Thoracic aorta (tissue), 2 donors: ENCODE measurements at places on chromosomes 1 and 21.

DNA sequence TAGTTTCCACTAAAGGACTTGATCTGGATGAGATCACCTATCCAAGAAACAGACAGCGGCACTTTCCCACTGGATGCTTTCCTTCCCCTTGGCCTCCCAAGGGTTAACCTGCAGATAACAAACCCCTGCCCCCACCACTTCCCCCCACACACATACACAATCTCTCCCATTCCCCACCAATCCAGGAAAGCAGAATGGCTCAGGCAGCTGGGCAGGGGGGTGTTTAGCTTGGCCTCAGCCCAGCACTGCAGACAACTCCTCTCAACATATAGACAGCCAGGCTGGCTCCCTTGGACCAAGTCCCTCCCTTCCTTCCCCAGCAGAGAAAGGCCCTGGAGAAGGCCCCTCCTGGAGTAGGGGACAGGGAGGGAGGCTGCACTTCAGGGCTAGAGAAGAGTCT is 24.6 kb downstream of the PLEKHA6 start:
- DNase-seq = no peak

GRCh38 chr1:10642403-10643080 is 153.9 kb downstream of the CASZ1 start:
- DNase-seq = no peak

GRCh38 chr1:125086611-125087010 is 3901.8 kb downstream of the SRGAP2C start:
- no peak for DNase-seq

DNA sequence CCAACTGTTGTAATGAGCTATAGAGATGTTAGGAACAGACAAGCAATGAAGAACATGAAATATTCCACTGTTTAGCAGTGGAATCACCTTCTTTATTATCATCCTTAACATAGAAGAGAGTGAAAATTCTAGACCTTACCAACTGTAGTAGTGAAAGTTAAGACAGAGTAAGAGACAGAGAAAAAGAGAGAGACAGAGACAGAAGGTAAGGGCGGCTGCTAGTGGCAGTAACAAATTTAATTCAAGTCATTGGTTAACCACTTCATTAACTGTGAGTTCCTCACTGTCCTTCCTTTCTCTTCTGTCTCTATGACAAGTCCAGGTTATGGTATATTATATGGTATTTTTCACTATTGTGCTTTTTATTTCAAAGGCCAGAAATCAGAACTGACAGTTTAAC is 355.7 kb upstream of the ESRRG start:
- DNase-seq = no peak

DNA sequence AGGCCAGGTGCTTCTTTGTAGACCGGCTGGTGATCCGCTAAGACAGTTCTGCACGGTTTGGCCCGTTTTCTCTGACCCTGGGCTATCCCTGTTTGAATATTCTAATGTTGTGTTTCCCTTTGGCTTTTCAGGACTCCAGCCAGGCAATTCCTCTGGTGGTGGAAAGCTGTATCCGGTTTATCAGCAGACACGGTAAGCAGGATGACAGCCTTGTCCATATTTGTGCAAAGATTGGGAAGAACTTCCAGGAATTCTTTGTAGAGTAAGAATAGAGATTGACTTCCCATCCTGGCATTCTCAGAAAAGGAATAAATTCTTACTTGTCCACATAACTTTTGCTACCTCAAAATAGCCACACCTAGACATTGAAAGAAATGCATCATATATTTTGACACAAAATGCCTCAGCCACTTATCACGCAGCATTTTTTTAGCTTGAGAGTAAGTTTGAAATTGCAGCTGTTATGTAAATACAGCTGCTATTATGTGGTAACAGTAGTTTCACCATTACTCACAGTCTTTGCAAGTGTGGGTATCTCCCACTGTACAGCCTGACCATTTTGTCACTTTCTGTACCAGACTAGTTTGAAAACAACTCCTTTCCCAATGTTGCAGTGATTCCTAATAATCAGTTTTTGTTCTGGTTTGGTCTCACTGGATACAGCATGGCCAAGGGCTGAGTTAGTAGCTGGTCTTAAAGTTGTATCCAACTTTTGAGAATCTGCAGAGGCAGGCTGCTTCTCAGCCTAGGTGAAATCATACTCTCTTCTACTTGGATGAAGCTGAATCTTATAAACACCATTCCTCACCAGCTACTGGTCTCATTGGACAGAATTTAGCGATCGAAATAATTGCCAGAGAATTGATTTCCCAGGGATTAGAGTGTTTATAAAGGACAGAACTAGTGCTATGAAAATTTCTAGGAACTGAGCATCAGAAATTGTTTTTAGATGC is 40.0 kb upstream of the IKBKE start:
- DNase-seq = no peak

- DNase-seq = no peak
These were observed 49.9 kb downstream of the BACE2 start for GRCh38 chr21:41217671-41218385.

DNA sequence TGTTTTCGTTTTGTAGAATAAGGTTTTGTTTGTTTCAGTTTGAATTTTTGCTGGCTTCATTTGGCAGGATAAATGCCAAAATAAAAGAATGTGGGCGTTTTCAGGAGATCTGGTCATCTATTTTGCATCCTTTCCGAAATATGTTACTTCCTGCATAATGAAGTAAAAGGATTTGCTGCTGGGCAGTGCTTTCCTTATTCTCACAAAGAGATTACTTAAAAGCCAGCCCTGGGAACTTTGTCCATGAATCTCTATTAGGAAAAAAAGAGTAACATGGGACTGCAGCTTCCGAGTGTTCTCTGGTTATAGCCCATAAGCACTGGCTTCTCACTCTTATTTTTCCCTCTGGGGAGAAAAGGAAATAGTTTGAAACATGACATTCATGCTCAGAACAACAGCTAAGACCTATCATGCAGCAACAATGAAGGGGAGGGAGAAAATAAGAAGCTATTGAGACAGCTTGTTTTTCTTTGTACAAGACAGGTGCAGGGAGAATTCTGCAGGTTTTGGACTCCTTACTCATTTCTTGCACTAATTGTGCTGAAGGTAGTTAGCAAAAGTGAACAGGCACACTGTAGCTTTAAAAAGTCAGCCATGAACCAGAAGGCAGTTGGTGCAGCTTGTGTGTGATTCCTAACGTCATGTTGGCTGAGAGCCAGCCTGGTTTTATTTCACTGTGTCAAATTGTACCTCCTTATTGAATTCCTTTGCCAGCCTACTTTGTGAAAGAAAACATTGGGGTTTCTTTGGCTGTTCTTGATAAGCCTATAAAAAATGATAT is at the start of gene SAMD13:
Gene SAMD13 (plus strand): TSS at position 705 of the 781 bp plus-strand sequence. CDS start 1,527 bp downstream, outside the sequence.
- DNase-seq = peak; percentile 30

DNA sequence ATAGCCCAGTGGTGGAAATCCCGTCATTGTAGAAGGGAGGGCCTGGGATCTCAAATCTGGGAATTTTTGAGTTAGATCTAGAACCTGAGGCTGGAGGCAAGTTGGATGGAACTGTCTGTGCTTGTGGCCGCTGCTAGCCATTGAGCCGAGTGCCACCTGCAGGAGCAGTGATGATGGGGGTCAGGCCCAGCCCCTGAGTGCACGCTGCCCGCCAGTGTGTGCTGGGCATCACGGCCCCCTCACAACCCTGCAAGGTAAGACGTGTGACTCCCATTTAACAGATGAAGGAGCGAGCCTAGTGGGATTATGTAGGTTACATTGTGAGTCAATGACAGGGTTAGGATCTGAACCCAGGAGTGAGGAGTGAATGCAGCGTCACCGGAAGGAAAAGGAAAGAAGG is 407.2 kb downstream of the CAMTA1 start:
- DNase-seq = no peak

- DNase-seq = no peak
These were observed 173.0 kb downstream of the NFIA start for GRCh38 chr1:61255358-61255703.

- no peak for DNase-seq
These were observed 29.2 kb upstream of the OR2B11 start for GRCh38 chr1:247487057-247487456.

- no peak for DNase-seq
These were observed 4.0 kb upstream of the GJC2 start for GRCh38 chr1:228145463-228146416.

GRCh38 chr1:67987046-67987799 is 63.2 kb downstream of the DIRAS3 start:
- DNase-seq = no peak

DNA sequence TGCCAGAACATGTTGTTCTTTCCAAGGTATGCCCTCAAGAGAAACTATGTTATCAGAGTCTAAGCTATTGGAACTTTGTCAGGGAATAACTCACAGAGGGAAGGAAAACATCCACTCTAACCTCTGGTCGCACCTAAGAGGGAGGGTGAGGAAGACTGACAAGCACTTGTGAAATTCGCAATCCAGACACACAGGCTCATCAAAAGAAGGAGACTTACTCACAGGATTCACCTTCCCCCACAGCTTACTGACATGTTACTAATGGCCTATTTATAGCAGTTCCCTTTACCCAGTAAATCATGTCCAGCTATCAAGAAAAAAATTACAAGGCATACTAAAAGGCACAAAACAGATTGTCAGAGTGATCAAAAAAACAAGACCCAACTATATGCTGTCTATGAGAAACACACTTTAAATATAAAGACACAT is 36.9 kb downstream of the WDR64 start:
- DNase-seq = no peak

DNA sequence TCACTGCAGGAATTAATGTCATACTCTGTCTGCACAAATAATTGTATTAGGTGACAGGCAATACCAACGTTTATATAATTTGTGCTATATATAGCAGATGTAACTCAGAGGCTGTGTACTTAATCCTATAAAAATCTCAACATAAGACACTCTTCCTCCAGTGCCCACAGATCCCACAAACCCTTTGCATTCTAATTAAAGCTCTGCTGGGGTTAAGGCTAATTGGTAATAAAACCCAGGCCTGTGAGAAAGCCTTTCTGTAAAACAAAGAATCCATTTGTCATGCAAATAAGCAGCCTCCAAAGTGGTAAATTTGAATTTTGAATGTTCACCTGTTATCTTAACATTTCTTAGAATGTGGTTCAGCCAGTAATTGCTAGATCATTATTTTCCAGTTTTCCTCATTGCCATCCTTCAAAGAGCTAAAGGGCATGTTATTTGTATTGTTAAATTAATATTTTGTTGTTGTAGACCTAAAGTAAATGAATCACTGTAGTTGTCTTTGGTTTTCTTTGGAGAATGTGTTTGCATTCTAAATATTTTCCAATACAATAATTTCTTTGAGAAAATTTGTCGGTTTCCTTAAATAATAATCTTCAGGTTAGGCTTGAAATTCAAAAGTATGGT is 46.3 kb upstream of the PRDX6 start:
- DNase-seq = no peak

DNA sequence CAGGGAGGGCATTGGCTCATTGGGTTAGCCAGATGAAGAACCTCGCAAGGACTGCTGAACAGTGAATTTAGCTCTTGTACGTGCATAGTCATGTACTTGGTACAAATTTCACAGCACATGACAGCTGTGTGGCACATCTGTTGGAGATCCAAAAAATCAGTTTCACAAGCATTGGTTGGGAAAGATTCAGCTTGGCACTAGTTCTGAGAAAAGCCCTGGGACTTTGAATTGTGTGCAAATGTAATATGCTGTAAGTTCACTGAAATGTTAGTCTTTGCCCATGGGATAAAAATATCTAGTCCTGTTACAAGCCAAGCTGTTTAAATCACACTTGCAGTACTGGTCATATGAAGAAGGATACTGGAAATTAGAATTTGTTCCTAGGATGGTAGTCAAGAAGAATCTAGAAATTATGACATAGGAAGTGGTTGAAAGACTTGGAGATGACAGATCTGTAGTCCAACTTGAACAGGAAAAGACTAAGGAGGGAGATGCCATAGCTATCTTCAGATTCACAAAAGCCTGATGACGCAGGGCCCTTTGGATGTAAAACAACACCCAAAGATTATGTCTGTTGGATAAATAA is 19.2 kb downstream of the LAMC2 start:
- DNase-seq = no peak

- no peak for DNase-seq
These were observed 585.8 kb downstream of the ADGRL2 start for GRCh38 chr1:82386365-82387011.

- DNase-seq = no peak
These were observed 31.0 kb downstream of the ILDR2 start for GRCh38 chr1:166944186-166944967.

DNA sequence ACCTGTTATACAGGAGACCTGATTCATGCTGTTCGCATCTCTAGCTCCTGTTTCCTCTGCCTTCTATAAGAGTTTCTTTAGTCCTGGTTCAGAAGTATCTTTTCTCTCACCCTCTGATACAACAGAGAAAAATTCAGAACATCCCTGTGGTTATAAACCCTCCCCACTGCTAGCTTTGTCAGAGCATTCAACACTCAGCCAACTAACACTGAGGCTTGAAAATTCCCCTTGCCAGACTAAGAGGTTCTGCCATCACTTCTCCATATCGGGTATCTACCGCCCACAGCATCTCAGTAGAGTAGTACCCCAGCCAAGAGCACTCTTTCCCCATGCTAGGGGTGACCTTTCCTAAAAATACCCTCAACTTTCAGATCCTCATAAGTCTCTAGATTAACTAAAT is 19.6 kb upstream of the PIK3R3 start:
- no peak for DNase-seq

- no peak for DNase-seq
These were observed 6.1 kb downstream of the AADACL4 start for GRCh38 chr1:12649971-12650421.

DNA sequence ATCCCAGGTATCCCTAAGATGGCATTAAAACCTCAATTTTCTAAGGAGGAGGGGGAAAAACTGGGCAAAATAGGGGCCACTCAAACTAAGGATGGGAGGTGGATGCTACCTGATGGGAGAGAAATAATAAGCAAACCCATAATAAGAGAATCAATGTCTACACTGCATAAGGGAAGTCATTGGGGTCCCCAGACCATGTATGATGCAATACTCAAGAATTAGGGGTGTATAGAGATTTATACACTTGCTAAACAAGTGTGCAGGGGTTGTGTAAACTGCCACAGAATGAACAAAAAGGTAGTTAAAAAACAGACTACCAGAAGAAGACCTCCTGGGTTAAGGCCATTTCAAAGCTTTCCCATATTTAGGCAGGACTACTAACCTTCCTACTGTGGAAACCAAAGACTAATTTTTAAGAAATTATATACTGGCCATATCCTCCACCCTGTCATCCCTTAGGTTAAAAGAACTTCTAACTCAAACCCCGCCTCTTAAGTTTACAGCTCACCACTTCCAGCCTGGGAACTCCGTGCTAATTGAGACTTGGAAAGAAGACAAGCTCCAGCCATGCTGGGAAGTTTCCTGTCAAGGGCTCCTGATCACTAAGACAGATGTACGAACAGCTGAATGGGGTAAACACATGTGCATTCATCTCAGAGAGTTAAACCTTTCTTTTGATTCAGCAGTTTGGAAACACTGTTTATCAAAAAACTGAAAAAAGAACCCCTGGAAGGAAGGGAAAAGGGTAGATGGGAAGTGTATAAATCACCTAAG is 64.4 kb upstream of the TLR5 start:
- no peak for DNase-seq

GRCh38 chr1:41864471-41865040 is 54.2 kb downstream of the HIVEP3 start:
- no peak for DNase-seq

DNA sequence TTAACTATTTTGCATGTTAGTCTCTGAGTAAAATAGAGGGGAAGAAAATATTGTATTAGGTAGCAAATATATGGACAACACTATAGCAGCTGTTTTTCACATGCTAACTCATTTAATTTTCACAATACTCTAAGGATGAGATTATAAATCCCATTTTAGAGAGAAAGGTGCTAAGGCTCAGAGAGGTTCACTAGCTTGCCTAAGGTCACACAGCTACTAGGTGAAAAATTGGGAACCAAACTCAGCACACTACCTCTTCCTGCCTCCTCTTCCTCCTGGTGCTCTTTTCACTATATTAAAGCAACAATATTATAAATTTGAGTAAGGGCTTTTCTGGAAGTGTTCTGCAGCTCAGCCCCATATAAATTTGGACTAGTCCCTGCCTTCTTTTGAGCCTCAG is 2.3 kb downstream of the RXRG start:
- no peak for DNase-seq
